ENCODE measurements at places on chromosomes 2 and 18. TPM values are rescaled to one million over a fixed set of nuclear protein-coding genes. Genes with fewer than 3 reads are reported as not detected.

- no peak overlapping the region for H3K4me3 ChIP-seq
- H3K27ac ChIP-seq, result no peak overlapping the region
- H3K36me3 ChIP-seq, result no peaks in the 10 kb centered on the region
- no peaks in the 10 kb centered on the region for H3K4me1 ChIP-seq
These were observed 943 bp downstream of the INPP5D start for GRCh38 chr2:233060980-233061590.

- H3K4me3 ChIP-seq, result no peak overlapping the region
- no peaks in the 10 kb centered on the region for H3K36me3 ChIP-seq
These were observed 89.4 kb upstream of the MAP2 start for GRCh38 chr2:209334188-209335017.

GRCh38 chr18:77300579-77300978 lies 50.9 kb downstream of the GALR1 start:
- H3K27me3 ChIP-seq, result no peaks in the 10 kb centered on the region
- no peak overlapping the region for H3K27ac ChIP-seq
- no peak overlapping the region for H3K4me3 ChIP-seq

- H3K4me1 ChIP-seq, result peaks cover 19% of the 10 kb centered on the region
- no peak overlapping the region for H3K4me3 ChIP-seq
- no peaks in the 10 kb centered on the region for H3K27me3 ChIP-seq
- DNase-seq, result no peak
- no peak overlapping the region for H3K27ac ChIP-seq
These were observed 139.3 kb upstream of the CREB1 start for GRCh38 chr2:207390302-207391095.

Gene ERBB4
- not detected for total RNA-seq

DNA sequence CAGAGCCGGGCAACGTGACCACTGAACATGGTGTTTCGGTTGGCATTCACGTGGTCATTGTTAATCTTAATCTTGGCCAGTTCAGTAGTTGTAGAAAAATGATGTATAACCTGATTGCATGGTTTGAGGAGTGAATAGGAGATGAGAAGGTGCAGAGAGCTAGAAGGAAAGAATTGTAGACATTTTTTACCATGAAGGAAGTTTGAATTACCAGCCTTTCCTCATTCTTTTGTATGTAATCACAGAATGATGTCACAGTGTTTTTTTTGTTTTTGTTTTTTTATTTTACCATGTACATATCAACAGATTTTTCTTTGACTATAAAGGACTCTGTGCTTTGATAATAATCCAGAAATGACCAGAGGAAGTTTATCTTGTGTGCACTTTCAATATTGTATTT lies 126.3 kb downstream of the LTBP1 start:
- H3K36me3 ChIP-seq, result no peaks in the 10 kb centered on the region
- DNase-seq, result peak; percentile 73
- H3K4me3 ChIP-seq, result no peak overlapping the region
- H3K27me3 ChIP-seq, result no peaks in the 10 kb centered on the region
- peaks cover 36% of the 10 kb centered on the region for H3K4me1 ChIP-seq

Gene SCYGR4
- total RNA-seq, result not detected

GRCh38 chr18:76922107-76922506 lies 99.8 kb downstream of the ZNF236 start:
- H3K27me3 ChIP-seq, result no peaks in the 10 kb centered on the region
- peaks cover 19% of the 10 kb centered on the region for H3K36me3 ChIP-seq

- DNase-seq, result no peak
- no peaks in the 10 kb centered on the region for H3K36me3 ChIP-seq
- H3K27ac ChIP-seq, result no peak overlapping the region
These were observed 3.4 kb upstream of the SPATS2L start for GRCh38 chr2:200302940-200303727.

Gene DSG4
- total RNA-seq, result not detected

DNA sequence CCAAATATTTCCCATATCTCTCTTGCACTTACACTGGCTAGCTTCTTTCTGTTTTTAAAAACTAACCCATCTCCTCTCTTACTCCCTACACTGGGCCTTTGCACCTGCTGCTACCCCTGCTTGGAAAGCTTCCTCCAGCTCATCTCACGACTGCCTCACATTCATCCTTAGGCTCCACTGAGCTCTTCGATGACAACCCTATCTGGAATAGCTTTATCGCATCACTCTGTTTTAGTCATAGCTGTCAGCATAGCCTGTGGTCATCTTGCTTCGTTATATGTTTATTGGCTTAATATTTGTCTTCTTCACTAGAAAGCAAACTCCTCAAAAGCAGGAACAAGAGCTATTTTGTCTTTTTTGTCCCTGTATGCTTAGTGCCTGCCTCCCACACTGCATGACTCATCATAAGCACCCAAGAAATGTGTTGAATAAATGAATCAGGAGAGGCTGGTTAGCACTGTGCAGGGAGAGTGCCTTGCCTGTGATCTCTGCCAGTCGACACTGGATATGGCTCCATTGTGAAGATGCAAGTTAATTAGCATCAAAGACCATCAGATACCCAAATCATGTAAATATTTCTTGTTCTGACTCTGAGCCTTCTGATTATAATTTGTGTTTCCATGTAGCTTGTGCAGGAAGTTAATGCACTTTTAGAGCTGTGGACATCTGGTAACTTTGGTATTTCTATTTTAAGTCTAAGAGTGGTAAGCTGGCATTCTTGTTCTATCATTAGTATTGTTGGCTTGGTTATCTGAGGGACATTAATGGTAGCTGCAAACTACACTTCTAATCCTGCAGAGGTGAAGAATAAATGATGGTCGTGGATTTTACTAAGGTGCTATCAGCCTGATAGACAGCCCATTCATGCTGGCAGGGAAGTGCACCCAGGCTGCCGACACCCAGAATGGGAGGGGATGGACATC lies 10.3 kb upstream of the DYTN start:
- peaks cover 3% of the 10 kb centered on the region for H3K27me3 ChIP-seq
- no peak overlapping the region for H3K4me3 ChIP-seq
- no peak overlapping the region for H3K27ac ChIP-seq
- no peaks in the 10 kb centered on the region for H3K36me3 ChIP-seq
- DNase-seq, result no peak

DNA sequence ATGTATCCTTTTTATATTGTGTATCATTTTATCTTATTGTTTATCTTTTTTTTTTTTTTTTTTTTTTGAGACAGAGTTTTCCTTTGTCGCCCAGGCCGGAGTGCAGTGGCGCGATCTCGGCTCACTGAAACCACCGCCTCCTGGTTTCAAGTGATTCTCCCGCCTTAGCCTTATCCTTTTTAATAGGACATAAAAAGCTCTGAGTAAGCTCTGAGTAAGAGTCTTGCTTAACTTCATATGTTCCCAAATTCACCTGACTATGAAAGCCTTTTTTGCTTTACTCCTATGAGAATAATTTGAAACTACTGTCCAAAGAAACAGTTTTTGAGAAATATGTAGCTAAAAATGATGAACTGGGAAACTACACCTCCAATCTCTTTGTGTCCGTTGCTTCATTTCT lies 525.5 kb downstream of the IRS1 start:
- H3K4me1 ChIP-seq, result no peaks in the 10 kb centered on the region
- no peak for DNase-seq
- no peaks in the 10 kb centered on the region for H3K36me3 ChIP-seq
- H3K27me3 ChIP-seq, result no peaks in the 10 kb centered on the region

DNA sequence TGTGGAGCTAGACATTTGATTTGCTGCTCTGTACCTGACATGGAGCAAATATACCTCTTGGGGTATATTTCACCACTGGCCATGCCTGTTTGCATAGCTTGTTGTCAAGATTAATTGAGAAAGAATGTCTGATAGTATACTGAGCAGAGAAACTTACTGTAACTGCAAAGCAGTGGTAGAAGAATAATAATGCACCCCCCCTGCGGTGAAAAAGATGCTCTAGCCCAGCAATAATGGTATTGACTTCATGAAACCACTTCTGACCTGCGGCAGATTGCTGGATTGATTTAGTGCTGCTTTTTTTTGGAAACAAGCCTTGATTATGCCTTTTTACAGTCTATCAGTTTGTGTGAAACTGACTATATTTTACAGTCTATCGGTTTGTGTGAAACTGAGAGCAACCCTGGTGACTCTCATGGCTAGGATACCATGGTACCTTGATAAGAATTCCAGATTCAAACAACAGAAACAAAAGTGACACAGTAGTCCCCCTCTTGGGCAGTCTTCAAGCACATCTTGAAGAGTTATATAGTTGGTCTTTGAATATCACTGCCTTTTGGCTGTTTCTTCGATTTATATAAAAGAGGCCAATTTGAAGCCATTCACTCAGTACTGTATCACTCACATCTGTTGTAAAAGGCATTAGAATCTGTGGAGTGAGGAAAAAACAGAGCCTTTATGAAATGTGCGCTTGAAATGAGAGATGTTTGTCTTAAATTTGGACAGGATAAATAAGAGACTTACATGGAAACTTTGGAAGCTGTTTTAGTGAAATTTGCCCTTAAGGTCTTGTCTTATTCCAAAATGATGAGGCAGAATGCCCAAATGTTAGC lies 102.5 kb downstream of the FMNL2 start:
- DNase-seq, result no peak
- no peaks in the 10 kb centered on the region for H3K27me3 ChIP-seq
- peaks cover 4% of the 10 kb centered on the region for H3K4me1 ChIP-seq
- H3K36me3 ChIP-seq, result no peaks in the 10 kb centered on the region

Gene RHBDD1
- total RNA-seq, result 24.2 TPM

GRCh38 chr2:2793925-2794560 lies 463.0 kb upstream of the MYT1L start:
- H3K27me3 ChIP-seq, result no peaks in the 10 kb centered on the region
- no peak overlapping the region for H3K4me3 ChIP-seq

All from osteoblast (primary cell).